ENCODE measurements at places on chromosomes 1 and 21.

DNA sequence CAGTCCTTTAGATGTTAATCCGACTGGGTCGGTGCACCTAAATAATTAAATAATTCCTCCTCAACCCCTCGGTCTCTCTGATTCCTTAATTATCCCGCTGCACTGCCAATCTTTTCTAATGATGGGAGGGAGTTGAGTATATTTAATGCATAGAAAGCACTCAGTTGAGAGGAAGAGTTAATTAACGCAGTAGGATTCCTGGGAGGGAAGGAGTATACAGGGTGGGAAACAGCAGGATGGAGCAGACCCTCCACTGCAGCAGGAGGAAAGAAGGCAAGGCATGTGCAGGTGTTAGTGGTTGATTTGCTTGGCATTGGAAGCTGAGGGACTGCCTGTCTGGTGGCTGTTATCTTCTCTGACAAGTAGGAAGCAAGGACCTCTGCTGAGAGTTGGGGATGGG lies 9.9 kb upstream of the REN start:
- no peak for DNase-seq

GRCh38 chr1:193706766-193707165 lies 520.4 kb upstream of the B3GALT2 start:
- DNase-seq, result no peak

DNA sequence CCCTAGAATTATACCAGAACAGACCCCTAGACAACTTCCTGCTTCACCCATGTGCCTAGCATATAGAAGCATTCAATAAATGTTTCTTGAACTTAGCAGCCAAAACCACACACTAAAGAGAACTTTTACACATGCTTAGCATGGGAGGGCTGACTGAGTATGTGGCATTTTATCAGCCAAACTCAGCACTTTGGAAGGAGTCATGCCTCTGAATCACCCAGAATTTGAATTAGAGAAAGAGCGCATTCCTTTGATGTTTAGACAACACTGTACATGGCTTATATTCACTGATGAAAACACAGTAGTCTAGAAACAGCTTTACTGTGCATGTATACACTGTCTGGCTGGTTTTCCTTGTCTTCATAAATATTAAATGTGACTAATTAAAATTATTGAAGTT lies 26.1 kb downstream of the SPAG17 start:
- DNase-seq, result no peak

- DNase-seq, result no peak
Observed at GRCh38 chr21:45455674-45456583, 51.0 kb downstream of the COL18A1 start.

- no peak for DNase-seq
Observed at GRCh38 chr21:16476056-16476825, 746.5 kb downstream of the USP25 start.

- DNase-seq, result peak; percentile 50
Observed at GRCh38 chr1:27643600-27644368, 8.8 kb upstream of the FGR start.

DNA sequence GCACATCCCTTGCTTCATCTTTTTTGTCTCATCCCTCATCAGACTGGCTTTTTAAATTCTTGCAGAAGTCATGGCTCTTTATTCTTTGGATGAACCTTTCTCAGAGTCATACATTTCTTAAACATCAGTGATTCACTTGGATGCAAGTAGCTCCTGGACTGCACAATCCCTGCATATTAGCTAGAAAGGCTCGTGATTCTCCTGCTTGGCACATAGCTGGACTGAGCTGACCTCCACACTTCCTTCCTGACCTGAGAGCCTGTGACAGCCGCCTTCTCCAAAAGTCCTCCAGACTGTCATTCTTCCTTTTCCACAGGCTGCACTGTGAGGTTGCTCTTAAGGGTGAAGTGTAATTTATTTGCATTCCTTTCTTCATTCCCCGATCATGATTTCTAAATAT lies 109.4 kb downstream of the RGL1 start:
- DNase-seq, result no peak

DNA sequence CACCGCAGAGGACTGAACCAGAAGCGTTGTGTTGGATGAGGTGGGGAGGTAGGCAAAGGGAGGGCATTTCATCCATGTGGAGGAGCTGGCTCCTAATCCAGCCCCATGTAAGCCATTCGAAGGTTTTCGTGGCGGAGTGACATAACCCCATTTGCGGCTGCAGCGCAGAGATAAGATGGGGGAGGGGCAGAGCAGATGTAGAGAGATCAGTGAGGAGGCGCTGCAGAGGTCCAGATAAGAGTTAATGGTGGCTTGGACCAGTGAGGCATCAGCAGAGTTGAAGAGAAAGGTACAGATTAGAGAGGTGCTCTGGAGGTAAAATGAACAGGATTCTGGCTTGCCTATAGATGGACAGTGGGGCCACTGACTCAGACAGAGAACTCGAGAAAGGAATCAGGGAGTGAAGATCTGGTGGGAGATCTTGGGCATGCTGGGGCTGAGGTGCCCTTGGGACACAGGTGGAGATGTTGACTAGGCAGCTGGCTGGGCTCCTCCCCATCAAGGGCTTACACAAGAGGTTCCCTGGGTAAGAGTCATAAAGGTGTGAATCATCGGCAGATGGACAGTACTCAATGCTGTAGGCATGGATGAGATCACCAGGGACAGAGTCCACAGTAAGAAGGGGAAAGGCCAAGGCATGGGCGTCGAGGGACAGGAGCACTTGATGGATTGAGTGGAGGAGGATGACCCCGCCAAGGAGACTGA lies 7.8 kb upstream of the PTPRF start:
- no peak for DNase-seq

DNA sequence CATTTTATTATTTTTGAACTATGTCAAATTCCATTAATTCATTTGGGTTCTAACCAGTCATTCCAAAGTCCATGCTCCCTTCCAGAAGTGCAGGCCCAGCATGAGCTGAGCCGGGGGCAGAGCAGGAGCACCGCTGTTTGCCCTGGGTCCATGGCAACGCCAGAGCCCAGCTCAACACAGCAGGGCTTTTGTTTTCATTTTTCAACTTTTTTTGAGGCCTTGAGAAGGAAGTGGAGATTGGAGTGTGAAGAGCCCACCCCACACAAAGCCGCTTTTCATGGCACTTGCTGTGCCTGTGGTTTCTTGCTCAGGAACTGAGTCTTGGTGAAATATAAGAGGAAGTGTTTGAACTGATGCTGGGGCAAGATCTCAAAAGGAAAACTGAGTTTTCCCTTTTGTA lies 13.2 kb upstream of the PRMT2 start:
- no peak for DNase-seq

GRCh38 chr21:33075596-33076195 lies 5.8 kb downstream of the OLIG1 start:
- no peak for DNase-seq

GRCh38 chr1:118077331-118078045 lies 107.5 kb downstream of the SPAG17 start:
- DNase-seq, result no peak

DNA sequence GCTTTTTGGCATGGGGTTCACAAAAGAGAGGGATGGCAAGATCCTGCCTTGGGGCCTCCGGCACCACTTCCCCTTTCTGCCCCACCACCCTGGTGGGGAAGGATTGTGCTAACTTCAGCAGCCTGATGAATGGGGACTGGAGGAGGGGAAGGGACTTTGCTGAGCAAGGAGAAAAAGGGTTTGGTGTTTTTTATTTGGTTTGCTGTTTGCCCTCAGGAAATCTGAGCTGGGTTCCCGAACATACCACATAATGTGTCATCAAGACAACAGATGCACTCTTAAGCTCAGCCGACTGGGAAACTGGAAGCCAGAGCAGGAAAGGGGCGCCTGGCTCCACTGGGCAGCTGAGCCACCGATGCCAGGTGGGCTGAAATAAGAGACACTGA lies 19.8 kb downstream of the OLFML2B start:
- DNase-seq, result no peak

DNA sequence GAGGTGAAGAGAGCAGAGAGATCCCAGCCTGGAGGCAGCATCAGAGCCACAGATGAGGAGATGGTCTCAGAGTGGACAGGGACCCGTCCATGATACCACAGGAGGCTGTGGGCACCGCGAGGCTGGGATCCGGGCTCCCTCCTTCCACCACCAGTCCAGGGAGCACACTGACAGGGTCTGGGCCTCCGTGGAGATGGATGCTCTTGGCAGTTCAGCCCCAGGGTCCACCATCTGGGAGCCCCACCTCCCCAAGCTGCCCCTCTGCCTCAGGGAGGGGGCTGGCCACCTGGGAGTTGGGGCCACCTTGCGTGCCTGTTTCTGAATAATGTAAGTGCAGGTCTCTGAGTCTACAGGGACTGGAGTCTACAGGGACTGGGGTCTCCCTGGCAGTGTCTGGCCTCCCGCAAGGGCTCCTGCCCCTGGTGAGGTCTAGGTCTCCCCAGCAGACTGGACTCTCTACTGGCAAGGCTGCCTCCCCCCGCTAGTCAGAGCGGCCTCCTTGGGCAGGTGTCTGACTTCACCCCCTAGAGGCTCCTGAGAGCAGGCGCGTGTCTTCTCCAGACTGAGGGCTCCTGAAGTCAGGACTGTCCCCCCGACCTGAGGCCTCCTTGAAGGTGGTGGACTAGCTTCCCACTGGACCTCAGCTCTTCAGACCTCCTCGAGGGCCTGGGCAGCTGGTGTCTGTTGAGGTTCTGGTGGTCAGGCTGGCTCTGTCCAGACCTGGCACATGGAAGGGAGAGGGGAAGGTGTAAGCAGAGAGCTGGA lies 218.5 kb downstream of the PTPRU start:
- DNase-seq, result no peak

DNA sequence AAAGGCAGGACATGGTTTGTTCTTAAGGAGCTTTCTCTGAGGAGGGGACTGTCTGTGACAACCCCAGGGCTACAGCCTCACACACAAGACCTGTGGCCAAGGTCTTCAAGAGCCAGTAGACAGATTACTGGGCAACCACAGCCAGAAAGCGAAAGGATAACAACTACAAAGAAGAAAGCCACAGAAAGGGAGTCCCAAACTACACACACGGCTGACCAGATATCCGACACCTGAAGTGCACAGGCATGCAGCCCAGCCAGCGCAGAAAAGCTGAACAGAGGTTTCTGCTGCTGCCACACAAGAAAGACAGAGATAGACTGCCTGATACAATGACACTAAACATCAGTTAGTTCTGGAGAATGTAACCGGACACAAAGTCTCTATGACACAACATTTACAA lies 21.4 kb upstream of the NADK start:
- no peak for DNase-seq

- no peak for DNase-seq
Observed at GRCh38 chr1:21379571-21379970, 60.4 kb upstream of the NBPF3 start.

DNA sequence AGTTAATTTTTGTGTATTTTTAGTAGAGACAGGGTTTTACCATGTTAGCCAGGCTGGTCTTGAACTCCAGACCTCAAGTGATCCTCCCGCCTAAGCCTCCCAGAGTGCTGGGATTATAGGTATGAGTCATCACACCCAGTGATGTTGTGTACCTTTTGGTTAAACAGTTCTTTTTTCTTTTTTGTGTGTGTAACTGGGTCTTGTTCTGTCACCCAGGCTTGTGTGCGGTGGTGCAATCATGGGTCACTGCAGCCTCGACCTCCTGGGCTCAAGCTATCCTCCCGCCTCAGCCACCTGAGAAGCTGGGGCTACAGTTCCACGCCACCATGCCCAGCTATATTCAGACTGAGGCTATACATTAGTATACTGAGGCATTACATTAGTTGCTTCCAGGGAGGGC lies 37.8 kb downstream of the GABPB2 start:
- DNase-seq, result no peak

DNA sequence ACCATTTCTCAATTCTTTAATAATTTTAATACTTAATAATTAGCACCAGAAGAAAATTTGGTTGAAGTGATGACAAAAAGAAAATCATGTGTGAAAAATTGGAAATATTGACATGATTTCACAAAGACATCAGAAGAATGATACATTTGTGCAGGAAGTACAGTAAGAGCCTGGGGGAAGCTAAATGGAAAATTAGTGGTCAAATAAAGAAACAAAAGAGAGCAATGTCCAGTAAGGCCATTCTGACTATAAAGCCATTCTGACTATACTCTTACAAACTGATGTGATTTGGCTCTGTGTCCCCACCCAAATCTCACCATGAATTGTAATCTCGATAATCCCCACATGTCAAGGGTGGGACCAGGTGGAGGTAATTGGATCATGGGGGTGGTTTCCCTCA lies 48.6 kb upstream of the KCNE1 start:
- DNase-seq, result no peak
